HuH-7 (cell line): ENCODE measurements at places on chromosomes 16 and 17.

DNA sequence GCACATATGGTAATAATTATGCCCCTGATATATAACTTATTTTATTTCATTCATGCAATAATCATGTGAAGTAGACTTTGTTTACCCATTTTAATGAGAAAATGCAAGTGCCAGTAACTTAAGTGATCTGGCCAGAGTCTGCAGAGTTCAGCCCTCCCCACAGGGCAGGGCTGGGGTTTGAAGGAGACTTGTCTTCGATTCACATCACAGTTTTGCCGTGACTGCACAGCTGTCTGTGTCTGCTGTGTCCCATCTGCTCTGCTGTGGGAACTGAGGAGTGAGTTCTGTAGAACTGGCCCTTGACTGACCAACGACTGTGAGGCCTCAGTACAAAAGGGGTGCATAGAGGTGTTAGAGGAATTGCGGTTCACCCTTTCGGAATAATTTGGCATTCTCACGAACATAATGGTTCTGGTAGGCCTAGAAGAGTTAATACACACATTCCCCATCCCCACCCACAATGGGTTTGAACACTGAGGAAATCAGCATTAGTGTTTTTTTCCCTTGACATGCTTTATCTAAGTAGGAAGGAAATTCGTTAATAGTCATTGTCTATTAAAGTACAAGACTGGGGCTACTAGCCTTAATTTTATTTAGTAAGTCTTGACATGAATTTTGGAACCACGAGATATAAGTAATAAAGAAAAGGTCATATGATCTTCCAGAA is 113.6 kb upstream of the MON1B start:
- no peak for DNase-seq

GRCh38 chr16:81996664-81997509 is 14.4 kb downstream of the SDR42E1 start:
- DNase-seq = peak; percentile 45

GRCh38 chr16:25018972-25019617 is 3.9 kb upstream of the ARHGAP17 start:
- DNase-seq = no peak

DNA sequence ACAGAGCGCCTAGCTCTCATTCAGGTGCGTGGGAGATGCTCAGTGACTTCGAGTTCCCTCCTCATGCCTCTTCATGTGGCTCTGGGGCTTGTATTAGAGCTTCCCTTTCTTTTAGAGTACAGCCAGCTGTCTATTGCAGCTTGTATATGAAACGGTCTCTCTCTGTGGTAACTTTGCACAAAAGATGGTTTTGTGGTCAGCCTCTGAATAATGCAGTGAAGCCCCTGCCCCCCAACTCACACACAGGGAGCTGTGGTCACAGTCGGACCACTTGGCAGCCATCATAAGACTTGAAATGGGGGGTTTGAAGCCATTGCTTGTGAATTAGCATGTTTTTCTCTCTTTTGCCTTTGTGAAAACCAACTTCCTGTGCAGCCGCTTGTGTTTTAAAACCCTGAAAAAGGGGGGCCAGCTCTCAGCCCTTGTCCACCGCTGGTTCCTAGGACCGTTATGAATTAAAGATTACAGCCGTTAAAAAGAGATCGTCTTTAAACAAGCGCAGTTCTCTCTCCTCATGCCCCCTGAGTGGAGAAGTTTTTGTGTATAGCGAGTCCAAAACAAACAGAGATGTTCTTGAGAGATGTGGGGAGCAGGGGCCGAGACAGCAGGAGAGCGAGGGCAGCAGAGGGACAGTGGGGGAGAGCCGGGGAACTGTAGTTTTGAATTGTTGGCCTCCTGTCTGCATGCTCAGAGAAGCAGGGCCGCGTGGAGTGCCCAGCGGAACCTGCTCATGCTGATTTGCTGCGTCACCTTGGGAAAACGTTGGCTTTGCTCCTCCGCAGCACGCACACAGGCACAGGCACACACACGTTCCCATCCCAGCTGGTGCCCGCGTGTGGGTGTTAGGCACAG is 199.0 kb downstream of the MSI2 start:
- no peak for DNase-seq

DNA sequence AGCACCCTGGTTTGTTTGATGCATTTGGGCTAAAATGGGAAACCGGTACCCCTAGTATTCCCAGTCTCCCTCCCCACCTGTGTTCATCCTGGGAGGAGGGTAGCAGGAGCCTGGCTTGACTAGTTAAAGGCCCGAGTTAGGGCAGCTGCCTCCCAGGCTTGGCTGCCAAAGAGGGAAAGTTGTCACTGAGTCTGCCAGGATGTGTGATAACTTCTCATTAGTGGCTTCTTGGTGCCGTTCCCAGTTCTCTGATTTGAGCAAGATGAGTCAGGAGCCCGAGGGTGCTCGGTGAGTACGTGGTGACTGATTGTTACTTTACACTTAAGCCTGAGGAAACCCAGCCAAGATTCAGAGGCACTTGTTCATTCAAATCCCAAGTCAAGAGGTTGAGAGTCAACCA is 2.5 kb downstream of the KRT32 start:
- DNase-seq = no peak

GRCh38 chr16:13645601-13646245 is 274.2 kb upstream of the ERCC4 start:
- no peak for DNase-seq

GRCh38 chr16:9092978-9093344 is 1.5 kb downstream of the HAPSTR1 start:
- DNase-seq = no peak

DNA sequence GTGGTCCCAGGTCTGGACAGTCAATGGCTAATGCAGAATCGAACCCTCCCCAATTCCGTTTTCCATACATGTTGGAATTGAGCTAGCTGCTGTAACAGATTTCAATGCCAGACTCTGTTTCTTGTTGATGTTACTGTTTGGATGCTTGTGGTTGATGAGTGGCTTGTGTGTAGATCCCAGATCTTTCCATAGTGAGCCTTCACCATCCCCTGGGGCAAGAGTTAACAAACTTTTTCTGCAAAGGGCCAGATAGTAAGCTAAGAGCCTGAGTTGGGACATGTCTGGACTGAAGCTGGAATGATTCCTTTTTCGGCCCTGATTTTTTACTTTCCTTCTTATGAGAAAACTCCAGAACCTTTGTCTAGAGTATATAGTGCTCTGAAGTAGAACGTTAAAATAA is 296.3 kb downstream of the CPPED1 start:
- no peak for DNase-seq

- DNase-seq = no peak
Observed at GRCh38 chr17:77473615-77474226, 333.0 kb downstream of the SEC14L1 start.

- no peak for DNase-seq
Observed at GRCh38 chr16:82331397-82331796, 161.4 kb upstream of the MPHOSPH6 start.

- DNase-seq = no peak
Observed at GRCh38 chr16:69706256-69706974, 19.9 kb downstream of the NQO1 start.

DNA sequence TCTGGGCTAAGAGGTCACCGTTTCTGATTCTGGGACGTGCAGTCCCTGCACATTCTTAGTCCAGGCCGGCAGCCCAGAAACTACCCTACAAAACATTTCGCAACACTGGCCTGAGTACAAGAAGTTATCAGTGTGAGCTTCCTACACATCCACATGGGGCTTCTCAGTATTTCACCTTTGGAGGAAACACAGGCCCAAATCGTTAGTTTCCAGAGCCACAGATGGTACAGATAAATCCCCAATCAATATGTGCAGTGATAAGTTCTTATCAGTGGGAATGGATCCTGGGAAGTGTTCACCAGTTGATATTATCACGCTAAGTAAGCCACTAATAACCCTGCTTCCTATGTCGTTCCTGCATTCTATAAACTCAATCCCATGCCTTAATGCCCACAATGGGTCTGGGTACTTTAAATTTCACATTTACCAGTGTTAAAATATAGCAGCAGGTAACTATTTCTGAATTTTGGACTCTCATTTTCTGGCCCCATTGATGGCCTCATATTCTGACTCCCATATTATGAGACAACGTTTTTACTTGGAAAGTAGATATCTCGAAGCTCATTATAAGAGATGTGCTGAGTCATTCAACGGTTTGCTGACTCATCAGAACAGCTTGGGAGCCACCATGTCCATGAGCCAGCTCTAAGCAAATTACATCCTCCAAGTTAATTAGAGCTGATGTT is 370.2 kb upstream of the MAF start:
- DNase-seq = peak; percentile 36

- no peak for DNase-seq
Observed at GRCh38 chr17:10123093-10123492, 75.3 kb downstream of the GAS7 start.

- no peak for DNase-seq
Observed at GRCh38 chr17:51064061-51064735, 56.5 kb downstream of the SPAG9 start.

- no peak for DNase-seq
Observed at GRCh38 chr17:76013377-76013932, 12.8 kb downstream of the CDK3 start.

- DNase-seq = peak; percentile 74
Observed at GRCh38 chr17:35743626-35744328, 9.3 kb downstream of the GAS2L2 start.

DNA sequence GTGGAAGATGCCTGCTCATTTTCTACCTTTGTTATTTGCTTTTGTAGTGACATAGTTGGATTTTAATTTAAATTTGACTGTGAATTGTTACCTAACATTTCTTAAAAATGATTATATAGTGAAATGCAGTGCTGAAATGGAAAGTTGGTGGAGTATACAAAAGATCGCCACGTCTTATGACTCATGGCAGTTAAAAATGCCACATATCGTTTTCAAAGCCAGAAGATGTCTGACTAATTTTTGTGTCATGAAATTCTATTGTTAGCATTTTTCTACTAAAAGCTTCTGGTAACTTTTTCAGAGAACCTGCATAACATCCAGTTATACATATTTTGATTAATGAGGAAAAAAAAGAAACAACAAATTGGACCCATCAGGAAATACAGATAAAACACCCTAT is 20.6 kb downstream of the MAP2K4 start:
- DNase-seq = no peak

GRCh38 chr17:72267601-72268000 is 146.8 kb downstream of the SOX9 start:
- DNase-seq = no peak

DNA sequence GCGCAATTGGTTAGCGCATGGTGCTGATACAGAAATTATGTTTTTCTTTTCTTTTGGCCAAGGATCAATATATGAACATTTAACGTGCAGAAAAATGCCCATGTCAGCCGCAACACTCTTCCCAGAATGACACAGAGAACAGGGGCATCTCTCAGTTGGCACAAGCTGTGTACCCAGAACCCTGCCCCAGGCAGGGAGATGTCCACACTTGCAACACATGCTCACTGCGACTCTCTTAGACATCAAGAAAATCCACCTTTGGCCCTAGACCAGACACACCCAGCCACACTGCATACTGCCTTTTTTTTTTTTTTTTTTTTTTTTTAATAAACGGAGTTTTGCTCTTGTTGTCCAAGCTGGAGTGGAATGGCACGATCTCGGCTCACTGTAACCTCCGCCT is 17.0 kb downstream of the PITPNA start:
- DNase-seq = no peak

GRCh38 chr17:41212524-41213169 is 13.8 kb upstream of the KRTAP9-2 start:
- no peak for DNase-seq

DNA sequence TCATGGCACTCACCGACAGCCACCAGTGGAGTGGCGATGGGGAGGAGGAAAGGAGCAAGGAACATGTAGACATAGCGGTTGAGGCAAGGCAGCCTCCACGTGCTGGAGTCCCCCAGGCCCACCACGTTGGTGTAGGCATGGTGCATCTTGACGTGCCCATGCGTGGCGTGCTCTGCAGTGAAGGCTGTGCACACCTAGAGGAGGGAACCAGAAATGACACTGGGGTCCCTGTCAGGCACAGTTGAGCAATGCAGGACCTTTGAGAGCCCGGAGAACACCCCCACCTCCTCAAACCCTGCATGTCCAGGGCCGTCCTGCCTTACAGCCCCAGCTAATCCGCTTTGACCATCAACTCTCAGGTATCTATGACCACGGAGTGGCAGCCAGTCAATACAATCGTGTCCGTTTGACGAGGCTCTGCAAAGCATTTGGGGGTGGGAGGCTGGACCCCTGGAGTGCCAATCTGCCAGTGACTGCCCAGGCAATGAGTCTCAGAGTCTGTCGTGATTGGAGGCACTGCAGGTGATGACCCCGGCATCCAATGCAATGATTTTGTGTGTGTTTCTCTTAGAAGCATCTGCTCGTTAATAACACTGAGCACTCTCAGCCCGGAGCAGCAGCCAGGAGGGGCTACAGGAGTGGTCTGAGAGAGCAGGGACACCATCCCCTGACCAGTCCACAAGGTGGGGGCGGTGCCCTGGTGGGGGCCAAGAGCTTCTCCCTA is 9.9 kb upstream of the FDXR start:
- no peak for DNase-seq

- peak; percentile 82 for DNase-seq
Observed at GRCh38 chr17:45371414-45372324, 54.8 kb upstream of the MAP3K14 start.

DNA sequence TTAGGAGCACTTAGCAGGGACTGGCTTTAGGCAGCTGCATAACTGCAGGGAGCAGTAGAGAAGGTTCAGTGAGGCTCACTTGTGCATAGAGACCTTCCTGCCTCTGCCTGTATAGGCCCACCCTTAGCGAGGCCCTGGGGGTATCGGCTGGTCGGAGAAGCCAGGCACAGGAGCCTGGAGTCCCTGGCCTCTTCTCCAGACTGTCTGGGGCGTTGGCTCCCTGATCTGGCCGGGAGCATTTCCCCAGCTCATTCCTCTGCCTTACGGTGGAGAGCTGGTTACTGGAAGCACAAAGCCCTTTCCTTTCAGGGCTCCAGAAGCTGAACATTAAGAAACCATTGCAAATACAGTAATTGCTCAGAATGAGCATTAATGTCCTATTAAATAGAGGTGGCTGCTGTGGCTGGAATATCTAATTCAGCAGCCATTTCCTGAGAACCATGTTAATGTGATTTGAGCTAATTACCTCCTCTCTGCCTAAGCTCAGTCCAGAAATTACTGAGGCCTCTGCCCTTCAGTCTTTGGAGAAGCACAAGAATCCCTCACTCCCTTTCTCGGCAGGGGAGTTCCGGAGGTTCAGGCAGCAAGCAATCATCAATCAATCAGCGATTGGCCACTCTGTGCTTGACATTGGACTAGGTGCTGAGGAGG is 18.8 kb upstream of the TMEM220 start:
- no peak for DNase-seq

DNA sequence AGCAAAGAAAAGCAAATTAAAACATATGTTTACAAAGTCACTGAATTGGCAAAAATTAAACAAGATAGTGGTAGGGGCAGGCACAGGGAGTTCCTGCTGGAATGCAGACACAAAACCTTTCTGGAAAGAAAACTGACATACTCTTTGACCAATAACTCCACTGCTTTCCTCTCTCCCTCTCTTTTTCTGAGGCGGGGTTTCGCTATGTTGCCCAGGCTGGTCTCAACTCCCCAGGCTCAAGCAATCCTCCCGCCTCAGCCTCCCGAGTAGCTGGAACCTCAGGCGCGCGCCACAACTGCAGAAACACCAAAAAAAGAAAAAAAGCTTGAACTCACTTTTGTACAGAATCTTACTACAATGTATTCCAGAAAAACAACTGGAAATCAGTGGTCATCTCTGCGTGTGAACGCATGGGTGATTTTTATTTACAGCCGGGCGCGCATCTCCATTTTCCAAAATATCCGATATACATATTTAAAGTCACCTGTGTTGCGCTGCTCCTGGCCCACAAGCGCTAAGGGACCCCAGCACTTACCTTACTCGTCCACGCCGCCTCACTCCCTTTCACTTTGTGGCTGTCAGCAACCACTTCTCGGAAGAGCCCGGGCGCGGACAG is 480 bp downstream of the TXNL4B start:
- DNase-seq = no peak
